Stimulated activated CD8-positive, alpha-beta memory T cell treated with anti-CD3 and anti-CD28 coated beads, Interleukin-4, amount 100 ng/mL, for 1 hour (primary cell): ENCODE measurements at places on chromosomes 5 and 9.

DNA sequence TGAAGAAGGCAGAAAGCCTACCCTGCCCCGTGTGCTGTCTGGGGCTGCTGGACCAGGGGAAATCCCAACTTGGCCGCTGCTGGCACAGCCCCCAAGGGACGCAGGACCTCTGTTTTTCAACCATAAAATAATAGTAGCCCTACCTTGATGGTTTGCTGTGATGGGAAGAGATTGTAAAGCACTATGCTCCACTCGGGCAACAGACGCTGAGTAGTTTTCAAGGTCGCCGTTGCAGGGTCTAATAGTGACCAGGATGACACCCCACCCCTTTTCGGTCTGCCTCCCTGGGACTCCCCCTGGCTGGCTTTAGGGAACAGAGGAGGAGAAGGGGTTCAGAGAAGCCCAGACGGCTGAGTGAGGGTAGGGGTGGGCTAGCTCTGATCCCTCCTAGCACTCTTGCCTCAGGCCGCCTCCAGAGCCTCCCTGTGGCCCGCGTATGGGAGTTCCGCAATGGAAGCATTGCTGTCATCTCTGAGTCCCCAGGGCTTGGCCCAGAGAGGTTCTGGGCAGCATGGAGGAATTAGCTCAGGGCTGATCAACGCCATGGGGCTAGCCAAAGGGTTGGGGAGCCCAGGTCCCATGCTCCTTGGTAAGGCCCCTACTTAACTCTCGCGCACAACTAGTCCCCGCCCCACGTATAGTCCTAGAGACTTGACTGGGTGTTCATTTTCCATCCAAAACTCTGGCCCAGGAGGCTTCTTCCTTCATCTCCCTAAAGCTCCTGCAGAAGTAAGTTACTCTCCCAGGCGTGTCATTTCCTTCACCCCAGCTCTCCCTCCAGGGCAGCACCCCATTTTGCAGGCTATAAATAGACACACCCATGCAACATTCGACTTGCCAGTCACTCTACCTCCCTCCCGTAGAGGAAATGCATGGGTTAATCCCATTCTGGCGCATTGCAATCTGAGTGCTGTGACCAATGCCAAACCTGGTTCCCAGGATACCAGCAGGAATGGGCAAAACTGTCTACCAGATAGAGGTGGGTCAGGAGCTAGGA, 1.1 kb upstream of the IRF1 start:
- DNase-seq: no peak

GRCh38 chr9:93646640-93647178, 70.3 kb downstream of the PHF2 start:
- no peak for DNase-seq

- DNase-seq: no peak
These were observed 235.0 kb downstream of the GOLPH3 start for GRCh38 chr5:31939151-31939550.

GRCh38 chr5:152607401-152608160, 202.5 kb upstream of the NMUR2 start:
- DNase-seq: no peak

DNA sequence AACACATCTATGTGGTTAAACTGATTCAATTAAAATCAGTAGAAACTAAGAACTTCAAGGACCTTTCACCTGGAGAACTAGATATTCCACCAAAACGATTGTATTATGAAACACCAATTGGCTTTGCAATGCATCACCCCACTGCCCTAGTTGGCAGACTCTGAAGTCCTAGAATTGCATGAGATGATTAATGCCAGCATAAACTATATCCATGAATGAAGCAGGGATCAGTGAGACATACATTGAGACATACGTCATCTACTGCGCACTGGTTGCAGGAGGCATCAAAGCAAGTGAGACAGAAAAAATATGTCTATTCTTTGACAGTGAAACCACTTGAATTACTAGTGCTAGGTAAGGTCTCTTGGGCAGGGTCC, 9.7 kb upstream of the ZNF354A start:
- no peak for DNase-seq

- no peak for DNase-seq
These were observed 64.3 kb downstream of the CPLANE1 start for GRCh38 chr5:37184748-37185364.

DNA sequence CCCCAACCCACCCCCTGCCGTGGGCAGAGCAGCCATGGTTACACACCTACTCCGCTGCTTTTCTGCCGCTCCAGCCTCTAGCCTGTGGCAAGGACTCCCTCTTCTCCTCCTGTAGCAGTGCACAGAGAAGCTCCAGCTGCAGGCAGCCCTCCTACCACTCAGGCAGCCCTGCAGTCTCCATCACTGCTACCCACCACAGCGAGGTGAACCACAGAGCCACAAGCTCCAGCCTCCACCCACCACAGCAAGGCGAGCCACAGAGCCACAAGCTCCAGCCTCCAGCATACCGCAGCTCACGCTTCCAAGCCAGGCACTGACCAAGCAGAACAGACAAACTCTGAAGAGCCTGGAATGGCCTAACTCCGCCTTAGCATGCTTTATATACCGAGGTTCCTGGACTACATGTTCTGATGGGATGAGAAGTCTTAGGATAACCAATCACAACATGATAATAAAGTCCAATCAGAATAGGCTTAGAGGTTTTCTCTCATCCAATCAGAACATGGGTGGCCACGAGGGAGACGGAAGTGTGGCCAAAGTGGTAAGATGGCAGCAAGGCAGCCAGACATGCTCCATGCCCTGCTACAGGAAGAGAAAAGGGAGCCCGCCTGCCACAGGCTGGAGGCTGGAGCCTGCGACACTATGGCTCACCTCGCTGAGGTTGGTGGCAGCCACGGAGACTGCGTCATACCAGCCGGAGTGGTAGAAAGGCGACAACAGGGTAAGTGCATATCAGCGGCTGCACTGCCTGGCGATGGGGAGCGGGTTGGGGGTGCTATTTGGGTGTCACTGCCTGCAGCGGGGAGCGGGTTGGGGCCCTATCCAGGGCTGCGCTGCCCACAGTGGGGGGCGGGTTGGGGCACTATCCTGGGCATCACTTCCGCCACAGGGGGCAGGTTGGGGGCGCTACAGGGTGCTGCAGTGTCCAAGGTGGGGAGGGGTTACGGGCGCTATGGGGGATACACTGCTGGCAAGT, 75.8 kb upstream of the PCAT7 start:
- no peak for DNase-seq

GRCh38 chr9:115437418-115437817, 319.5 kb upstream of the TNC start:
- DNase-seq: no peak

GRCh38 chr5:73945505-73945904, 319.5 kb downstream of the ARHGEF28 start:
- DNase-seq: no peak

GRCh38 chr9:135607401-135608293, 31.7 kb downstream of the GLT6D1 start:
- DNase-seq: no peak

DNA sequence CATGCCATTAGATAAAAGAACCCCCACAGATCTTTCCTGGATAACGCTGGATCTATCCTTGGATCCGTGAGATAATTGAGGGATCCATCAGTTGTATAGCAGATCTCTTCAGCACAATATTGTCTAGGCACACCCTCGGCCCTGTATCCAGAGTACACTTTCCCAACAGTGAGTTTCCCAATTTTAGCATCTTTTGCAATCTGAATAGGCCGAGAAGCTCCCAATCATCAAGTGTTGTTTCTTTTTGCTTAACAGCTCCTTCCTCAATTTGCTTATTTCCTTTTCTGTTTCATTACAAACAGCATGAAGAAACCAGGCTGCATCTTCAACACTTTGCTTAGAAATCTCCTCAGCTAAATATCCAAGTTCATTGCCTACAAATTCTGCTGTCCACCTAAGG, 4.4 kb upstream of the SPTLC1 start:
- no peak for DNase-seq

DNA sequence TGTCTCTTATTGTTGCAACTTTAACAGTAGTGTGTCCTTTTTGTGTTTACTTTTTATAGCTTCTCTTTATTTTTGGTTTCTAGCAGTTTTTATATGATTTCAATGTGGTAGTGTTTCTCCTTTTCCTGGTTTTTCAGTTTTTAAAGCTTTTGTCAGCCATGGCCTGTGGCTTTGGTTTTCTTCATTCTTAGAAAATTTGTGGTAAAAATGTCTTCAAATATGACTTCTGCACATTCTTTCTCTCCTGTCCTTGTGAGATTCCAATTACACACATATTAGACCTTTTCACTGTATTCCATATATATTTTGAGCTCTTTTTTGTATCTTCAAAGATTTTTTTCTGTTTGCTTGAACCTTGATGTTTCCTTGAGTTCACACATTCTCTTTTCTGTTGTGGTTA, 180.5 kb downstream of the CNTLN start:
- no peak for DNase-seq

DNA sequence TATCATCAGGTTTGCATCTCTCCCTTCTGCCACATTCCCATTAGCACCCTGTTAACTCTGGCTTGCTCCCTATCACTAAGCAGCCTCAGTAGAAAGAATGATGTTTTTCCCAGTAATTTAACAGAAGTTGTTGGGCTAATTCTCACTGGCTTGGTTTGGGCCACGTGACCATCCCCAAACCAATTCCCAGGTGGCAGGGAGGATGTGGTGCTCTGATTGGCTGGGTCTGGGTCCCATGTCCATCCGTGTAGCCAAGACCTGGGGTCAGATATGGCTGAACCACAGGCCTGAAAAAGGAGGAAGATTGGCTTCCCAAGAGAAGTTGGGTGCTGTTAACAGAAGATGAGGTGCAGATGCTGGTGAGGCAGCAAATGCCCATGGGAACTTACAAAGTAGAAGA, 122.0 kb downstream of the BOD1 start:
- no peak for DNase-seq

GRCh38 chr5:92917044-92917443, 664.0 kb downstream of the NR2F1-AS1 start:
- DNase-seq: no peak

DNA sequence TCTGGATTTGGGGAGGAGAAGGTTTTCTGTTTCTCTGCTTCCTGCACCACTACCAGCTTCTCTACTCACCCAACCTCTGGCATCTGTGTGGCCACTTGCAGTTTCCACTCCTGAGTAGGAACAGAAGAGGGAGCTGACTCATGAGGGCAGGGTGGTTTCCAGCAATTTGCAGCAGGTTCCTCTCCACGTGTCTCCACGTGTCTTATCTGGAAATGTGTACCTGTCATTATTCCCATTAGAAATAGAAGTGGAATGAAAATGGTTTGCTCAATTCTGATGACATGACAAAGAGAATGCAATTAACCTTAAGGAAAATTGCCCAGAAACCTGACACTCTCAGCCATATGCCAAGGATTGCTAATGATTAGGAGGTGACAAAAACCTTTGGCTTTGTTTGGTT, 33.0 kb downstream of the EGFLAM start:
- no peak for DNase-seq

GRCh38 chr5:74919487-74919886, 53.3 kb upstream of the FAM169A start:
- no peak for DNase-seq

DNA sequence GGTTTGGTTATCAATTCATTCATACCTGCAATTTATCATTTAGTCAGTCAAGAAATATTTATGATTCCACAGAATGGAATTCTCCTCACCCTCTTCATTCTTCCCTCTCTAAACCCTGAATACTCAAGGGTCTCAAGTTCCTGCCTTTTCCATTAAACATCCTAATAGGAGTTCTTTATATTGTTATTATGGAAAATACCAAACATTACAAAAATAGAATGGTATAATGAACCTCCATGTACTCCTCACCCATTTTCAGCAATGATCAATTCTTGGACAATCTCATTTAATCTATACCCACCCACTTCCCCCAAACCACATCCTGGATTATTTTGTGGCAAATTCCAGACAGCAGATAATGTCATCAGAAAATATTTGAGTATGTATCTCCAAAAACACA, 74.5 kb downstream of the ADAMTS12 start:
- DNase-seq: no peak

- DNase-seq: no peak
These were observed 92.3 kb downstream of the DAP start for GRCh38 chr5:10668697-10669096.

- no peak for DNase-seq
These were observed 10.5 kb downstream of the TAL2 start for GRCh38 chr9:105672711-105673234.

DNA sequence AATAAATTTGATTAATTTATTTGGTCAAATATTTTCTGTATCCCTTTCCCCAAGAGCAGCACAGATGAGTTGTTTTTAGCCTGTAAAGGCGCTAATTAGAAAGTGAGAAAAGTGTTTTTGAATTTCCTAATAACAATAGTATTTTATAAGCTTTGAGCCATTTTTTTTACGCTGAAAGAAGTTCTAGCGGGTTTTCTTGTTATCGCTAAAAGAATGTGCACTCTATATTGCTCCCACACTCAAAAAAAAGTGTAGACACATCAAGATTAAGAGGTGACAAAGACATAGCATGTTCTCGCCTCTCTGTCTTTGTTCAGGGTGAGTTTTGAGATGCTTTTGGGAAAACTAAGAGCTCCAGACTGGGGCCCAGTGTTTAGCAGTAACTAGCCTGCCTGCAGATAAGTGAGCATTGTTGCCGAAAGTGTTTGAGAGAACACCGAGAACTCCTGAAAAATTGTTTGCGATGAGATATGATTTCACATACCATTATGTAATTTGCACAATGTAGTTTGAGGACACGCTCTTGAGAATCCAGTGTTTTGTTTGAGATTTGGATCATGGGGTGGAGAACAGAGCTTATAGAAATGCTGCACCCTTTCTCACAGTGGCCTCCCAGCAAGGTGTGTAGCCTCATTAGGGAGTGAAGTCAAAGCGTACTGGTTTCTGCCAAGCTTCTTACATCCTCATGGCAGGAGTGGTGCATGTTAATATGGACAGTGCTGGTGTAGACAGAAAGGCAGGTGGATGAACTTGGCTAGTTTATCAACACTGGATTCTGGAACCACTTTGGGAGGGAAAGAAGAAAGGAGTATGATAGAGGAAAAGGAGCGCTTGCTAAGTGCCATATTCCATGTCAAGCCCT, 1.5 kb downstream of the F2R start:
- no peak for DNase-seq

GRCh38 chr5:176527246-176528222, 9.7 kb downstream of the RNF44 start:
- no peak for DNase-seq

DNA sequence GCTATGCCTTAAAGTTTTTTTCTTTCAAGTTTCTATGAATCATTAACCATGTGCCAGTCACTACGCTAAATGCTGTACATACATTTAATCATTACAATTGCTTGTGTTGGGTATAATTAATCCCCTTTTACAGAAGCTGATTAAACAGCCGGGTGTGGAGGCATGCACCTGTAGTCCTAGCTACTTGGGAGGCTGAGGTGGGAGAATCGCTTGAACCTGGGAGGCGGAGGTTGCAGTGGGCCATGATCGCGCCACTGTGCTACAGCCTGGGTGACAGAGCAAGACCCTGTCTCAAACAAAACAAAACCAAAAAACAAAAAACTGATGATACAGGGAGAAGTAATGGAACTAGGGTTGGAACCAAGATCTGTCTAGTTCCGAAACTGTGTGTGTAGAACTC, 1.2 kb upstream of the UBE2R2 start:
- no peak for DNase-seq

GRCh38 chr9:110814159-110814558, 145.6 kb downstream of the MUSK start:
- DNase-seq: no peak
